AG20443 (cell line): ENCODE measurements at places on chromosomes 4 and X.

- DNase-seq: no peak
Observed at GRCh38 chrX:15373976-15374375, 10.2 kb downstream of the VEGFD start.

DNA sequence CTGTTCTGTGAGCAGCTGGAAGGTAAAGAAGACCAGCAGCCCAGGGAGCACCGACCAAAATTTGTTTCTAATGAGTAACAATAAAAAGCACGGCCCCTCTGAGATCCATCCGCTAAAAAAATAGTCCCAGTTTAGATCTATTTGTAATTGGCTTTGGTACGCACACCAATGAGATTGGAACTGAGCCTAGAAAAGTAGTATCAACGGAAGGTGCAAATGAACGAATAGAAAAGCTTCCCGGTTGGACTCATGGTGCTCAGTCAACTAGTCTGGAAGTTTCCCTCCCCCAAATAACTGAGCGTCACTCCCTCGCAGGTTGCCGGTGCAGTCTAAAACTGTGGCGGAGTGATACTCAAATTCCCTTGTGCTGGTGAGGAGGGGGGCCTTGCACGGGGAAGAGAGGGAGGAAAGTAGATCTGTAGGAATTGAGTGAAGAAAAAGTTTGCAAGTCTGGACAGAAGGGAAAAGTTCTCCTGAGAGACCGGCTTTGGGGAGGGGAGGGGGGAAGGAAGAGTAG, at the start of gene COL4A5:
Gene COL4A5, plus strand, starts transcription at position 413 of the 517 bp plus-strand sequence. CDS start 288 bp downstream, outside the sequence.
- DNase-seq: peak; percentile 42

DNA sequence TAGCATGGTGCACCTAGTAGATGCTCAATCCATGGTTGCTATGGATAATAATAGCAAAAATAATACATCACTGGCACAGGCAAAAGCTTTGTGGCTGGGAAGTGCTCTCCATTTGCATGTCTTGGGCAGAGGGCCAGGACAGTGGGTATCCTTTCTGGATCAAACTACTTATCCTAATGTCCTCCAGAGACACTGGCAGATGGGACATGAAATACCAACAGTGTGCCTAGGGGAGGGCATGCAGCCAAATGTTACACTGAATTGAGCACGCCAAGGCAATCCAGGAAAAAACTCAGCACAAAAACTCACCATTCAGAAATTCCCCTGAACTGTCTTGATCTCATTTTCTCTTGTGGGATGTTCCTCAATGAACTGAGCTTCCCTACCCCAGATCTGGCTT, 98.6 kb upstream of the SCML1 start:
- DNase-seq: no peak

- no peak for DNase-seq
Observed at GRCh38 chr4:59044286-59044900, 1934.2 kb upstream of the IGFBP7 start.

GRCh38 chrX:150405576-150405975, 42.5 kb downstream of the MAMLD1 start:
- DNase-seq: no peak

- peak; percentile 10 for DNase-seq
Observed at GRCh38 chrX:37060999-37061398, 52.8 kb downstream of the FAM47C start.

- DNase-seq: no peak
Observed at GRCh38 chr4:2515830-2516550, 20.5 kb upstream of the FAM193A start.

DNA sequence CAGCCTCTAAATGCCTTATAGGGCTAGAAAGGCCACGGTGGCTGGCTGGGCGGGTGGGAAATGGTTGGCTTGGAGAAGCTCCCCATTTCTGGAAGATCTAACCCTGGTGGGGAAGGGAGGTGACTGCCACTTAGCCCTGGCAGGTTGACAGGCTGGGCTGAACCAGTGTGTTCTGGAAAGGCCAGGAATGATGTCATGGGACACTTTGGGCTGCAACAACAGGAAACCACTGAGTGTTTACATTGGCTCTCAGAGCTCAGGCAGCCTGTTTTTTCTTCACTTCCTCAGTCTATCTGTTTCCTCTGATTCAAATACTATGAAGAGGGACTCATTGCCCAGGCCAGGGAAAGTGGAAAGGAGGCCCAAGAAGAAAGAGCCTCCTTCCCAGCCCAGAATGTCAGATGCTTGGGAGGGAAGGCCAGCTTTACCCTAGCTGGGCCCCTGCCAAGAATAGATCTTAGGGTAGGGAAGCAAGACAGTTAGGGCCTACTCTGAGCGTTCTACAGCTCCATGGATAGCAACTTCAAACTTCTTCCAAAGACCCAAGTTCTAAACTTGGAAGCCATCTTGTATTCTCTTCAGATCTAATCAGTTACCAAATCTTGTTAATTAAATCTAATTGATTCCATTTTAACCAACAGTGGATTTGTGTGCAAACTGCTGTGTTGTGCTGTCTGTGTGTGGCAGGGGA, 65.8 kb upstream of the MSN start:
- DNase-seq: peak; percentile 69

GRCh38 chr4:185742766-185743165, 69.2 kb downstream of the SORBS2 start:
- DNase-seq: no peak

DNA sequence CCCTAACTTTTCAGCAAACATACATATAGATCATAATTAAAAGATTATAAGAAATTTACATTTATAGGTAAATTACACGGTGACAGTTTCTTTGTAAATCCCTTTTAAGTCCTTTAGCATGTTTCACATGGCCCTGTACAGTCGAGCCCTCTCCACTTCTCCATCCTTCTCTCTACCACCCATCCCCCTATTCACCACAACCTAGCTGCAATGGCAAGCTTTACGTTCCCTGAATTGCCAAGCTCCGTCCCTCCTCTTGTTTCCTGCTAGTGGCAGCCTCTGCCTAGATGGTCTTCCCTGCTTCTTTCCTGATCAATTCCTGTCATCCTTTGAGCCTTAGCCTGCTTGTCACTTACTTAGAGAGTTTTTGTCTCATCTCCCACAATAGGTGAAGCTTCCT, 116.2 kb downstream of the TMA16 start:
- no peak for DNase-seq

- no peak for DNase-seq
Observed at GRCh38 chrX:332496-332860, 13.9 kb upstream of the GTPBP6 start.

DNA sequence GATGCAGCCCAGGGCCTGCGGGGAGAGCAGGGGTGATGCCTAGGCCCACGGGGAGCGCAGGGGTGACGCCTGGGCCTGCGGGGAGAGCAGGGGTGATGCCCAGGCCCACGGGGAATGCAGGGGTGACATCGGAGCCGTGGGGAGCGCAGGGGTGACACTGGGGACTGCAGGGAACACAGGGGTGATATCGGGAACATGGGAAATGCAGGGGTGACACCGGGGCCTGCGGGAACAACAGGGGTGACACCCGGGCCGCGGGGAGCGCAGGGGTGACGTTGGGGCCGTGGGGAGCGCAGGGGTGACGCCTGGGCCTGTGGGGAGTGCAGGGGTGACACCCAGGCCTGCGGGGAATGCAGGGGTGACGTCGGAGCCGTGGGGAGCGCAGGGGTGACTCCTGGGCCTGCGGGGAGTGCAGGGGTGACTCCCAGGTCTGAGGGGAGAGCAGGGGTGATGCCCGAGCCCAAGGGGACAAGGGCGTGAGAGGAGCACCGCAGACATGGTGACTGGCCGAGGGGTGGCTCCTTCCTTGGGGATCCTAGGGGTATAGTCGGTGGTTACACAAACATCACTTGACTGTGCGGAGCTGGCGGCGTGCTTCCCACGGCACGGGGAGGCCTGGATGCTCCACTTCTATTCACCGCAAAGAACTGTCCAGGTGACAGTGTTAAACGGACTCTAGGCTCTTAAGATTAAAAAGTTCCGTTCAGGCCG, 38.0 kb downstream of the GAK start:
- DNase-seq: no peak

- DNase-seq: no peak
Observed at GRCh38 chr4:107122736-107123135, 86.6 kb upstream of the DKK2 start.

- DNase-seq: no peak
Observed at GRCh38 chr4:54224996-54225597, 4.0 kb upstream of the PDGFRA start.

DNA sequence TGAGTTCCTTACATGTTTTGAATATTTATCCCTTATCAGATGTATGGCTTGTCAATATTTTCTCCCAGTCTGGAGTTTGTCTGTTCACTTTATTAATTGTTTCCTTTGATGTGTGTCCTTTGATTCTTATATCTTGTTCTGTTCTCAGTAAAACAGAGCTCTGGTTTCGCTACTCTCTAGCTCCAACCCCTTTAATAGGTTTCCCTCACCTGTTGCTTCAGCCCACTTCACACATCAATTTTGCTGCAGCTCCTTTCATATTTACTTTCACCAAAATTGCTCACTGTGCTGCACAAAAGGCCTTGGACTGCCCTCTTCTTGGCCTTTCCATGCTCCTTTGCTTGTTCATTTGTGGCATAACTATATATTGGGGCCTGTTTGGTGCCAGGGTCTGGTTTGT, 85.1 kb downstream of the CFAP299 start:
- DNase-seq: no peak

DNA sequence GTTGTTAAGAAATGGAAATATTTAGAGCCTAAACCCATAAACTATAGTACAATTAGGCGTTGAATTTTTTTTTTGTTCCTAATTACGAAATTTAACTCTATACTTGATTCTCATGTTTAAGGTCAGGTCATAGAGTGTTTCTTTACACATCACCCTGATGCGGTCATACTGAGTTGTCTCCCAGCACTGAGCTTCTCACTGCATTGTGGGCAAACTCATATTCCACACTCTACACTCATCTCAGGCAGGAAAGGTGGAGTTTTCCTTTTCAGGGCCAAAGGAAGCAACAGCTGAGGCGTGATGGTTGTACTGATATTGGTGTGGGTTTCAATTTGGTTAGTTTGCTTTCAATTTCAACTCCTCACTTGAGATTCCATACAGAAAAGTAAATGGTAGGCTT, 75.4 kb downstream of the FAT4 start:
- DNase-seq: peak; percentile 65

GRCh38 chrX:69161786-69162349, 3.4 kb downstream of the PJA1 start:
- no peak for DNase-seq

DNA sequence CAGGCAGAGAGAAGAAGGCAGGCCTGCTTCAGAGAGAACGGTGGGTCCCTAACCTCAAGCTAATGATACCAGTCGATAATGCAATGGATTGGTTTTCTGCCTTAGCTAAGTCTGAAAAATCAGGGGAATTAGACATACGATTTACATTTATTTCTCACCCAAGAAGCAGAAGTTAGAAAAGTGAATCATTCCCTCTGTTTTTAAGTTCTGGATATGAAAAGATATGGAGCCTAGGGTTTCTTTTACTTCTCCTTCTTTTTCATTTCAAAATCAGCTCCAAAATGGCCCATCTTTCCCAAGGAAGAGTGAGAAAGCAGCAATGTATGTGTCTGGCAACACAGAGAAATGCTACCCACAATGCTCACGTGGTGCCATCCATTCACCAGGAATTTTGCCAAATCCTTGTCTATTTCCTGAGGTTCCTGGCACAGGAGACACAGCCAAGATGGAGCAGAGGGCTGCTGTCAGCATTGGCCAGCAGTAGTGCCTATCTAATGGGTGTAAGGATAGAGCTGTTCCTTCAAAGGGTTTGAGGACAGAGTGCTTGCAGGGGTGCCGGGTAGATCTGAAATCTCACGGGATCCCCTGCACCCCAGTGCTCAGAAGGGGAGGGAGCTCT, 231.5 kb downstream of the MAML3 start:
- DNase-seq: peak; percentile 28

DNA sequence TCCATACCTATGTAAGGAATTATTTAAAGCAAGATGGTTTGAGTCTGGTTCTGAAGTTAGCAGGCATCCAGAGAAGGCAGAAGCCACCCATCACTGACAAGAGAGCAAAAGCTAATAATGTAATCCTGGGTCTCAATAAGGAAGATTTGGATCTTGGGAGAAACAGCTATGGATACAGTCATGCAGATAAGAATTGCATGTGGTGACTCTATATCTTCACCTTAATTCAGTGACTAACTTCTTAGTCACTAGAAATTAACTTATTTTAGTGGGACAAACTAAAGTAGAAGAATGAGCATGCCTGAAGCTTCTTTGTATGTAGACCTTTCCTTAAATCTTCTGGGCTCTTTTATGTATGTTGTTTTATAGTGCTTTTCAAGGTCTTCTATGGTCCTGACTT, 66.6 kb downstream of the ATP10D start:
- DNase-seq: peak; percentile 11

DNA sequence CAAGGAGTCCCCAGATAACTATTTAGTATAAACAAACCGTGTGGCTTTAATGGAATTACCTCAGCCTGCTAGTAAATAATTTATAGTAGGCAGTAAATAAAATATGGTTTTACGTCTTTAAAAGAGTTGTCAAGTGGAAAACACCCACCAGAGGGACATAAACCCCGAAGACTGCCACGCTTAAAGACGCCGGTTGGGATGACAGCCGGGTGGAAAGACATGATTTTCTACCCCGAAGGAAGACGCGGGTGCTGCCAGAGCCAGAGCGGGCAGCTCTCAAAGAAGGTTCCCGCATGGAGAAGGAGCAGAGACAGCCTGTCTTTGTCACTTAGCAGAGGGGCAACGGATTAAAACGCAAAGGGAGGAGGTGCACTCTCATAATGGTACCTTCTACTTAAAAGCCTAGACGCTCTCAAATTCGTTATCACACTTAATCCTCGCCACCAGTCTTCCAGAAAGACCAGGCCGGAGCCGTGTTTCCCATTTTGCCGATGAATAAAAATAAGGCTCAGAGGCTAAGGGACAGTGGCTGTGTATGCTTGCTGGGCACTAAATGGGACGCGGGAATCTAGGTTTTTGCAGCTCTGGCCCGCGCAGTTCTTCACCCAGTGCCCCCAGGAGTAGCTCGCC, 140.5 kb upstream of the ZIC3 start:
- no peak for DNase-seq

GRCh38 chrX:50402886-50403285, 67.7 kb downstream of the DGKK start:
- no peak for DNase-seq

GRCh38 chrX:134880866-134881265, 109.9 kb upstream of the SMIM10 start:
- peak; percentile 32 for DNase-seq

- no peak for DNase-seq
Observed at GRCh38 chr4:57612279-57612678, 502.1 kb upstream of the IGFBP7 start.

- DNase-seq: peak; percentile 37
Observed at GRCh38 chr4:146442801-146443200, 78.9 kb downstream of the SLC10A7 start.

GRCh38 chr4:155608225-155608885, 58.3 kb upstream of the GUCY1A1 start:
- DNase-seq: no peak

GRCh38 chrX:129773649-129774458, 5.9 kb upstream of the SASH3 start:
- DNase-seq: no peak

- DNase-seq: no peak
Observed at GRCh38 chr4:76203541-76203940, 10.1 kb downstream of the SCARB2 start.
